ENCODE measurements at places on chromosomes 1 and 21.

GRCh38 chr1:208985231-208985630 is 598.3 kb upstream of the CAMK1G start:
- DNase-seq = no peak

DNA sequence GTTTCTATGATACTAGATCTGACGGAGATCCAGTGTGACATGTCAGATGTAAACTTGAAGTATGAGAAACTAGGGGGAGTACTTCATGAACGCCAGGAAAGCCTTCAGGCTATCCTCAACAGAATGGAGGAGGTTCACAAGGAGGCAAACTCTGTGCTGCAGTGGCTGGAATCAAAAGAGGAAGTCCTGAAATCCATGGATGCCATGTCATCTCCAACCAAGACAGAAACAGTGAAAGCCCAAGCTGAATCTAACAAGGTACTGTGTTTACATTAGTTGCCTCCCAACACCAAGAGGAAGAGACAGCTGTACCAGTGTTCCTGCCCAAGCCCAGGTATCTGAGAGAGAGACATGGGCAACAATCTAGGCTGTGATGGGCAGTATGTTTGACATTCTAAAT is 112.2 kb upstream of the BMP8A start:
- no peak for DNase-seq

GRCh38 chr1:42085596-42085995 is 67.6 kb upstream of the GUCA2B start:
- DNase-seq = no peak

- DNase-seq = no peak
Measured at GRCh38 chr1:158021721-158022120, 28.3 kb downstream of the KIRREL1 start.

DNA sequence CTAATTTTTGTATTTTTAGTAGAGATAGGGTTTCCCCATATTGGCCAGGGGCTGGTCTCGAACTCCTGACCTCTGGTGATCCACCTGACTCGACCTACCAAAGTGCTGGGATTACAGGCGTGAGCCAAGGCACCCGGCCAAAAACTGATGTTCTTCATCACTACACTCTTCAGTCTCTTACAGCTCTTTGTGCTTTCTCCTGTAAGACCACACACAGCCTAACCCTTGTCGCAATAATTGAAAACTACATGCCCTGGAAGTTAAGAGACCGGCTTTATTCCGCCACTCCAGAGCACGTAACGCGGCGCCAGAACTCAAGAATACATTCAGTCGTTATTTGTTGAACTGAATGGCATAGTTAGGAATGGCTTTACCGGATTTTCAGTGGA is 552 bp downstream of the GPATCH4 start:
- no peak for DNase-seq

DNA sequence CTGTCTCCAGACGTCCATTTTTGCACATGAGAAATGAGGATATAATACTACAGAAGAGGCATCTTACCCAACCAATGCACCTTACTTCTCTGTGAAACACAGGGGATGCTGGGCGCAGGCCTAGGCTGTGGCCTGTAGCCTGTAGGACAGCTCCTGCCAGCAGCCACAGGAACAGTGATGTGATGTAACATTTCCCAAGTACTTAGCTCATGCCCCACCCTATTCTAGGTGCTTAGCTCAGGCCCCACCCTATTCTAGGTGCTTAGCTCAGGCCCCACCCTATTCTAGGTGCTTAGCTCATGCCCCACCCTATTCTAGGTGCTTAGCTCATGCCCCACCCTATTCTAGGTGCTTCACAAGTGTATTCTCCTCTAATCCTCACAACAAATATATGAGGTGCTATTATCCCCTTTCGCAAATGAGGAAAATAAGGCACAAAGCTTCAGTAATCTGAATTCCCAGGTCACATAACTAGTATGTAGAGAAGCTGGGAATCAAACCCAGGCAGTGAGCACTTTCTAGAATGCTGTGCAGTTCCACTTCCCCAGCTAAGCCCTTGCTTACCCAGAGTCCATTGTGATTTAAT is 4.6 kb upstream of the NAXE start:
- no peak for DNase-seq
